ENCODE measurements at places on chromosomes 4 and X.

DNA sequence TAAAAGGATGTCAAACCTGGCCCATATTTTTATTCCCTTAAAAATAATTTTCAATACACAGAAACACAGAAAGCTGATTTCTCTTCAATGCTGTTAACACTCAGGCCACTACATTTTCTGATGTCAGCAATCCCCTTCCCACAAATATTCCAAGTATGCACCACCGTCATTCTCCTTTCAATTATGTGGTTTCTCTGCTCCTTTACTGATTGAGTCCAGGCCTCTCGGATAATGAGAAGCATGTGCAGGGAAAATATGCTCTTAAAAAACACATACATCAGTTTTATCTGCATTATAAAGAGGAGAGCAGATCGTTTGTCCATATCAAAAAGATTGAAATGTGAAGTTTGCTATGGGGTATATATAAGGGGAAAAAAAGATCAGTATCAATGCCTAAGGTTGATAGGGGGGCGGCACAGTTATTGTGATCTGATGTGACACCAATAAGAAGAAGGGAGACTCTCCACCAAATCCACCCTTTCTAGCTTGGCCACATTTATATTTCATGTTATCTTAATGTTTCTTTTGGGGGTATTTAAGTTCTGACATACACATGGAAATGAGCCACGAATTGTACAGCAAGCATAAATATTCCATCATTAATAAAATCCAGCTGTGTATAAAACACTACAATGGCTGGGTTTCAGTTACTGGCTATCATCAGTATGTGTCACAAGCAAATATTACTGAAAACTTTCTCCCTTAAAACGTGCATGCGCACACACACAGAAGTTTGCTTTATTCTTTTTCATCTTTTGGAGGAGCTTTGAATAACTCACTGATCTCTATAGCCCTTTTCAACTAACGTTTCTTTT lies 6.4 kb downstream of the AMOT start:
- no peak for DNase-seq

DNA sequence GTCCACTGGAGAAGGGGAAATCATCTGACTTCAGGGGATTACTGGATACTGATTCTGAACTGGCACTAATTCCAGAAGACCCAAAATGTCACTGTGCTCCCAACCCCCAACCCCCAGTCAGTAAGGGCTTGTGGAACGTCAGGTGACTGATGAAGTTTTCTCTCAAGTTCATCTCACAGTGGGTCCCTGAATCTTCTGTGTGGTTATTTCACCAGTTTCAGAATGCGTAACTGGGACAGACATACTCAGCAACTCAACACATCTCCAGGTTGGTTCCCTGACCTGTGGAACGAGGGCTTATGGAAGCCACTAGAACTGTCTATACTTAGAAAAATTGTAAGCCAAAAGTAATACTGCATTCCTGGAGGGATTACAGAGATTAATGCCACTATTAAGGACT lies 45.3 kb downstream of the DDX60L start:
- DNase-seq: no peak

- DNase-seq: no peak
Observed at GRCh38 chrX:122572461-122572860, 611.6 kb upstream of the GRIA3 start.

DNA sequence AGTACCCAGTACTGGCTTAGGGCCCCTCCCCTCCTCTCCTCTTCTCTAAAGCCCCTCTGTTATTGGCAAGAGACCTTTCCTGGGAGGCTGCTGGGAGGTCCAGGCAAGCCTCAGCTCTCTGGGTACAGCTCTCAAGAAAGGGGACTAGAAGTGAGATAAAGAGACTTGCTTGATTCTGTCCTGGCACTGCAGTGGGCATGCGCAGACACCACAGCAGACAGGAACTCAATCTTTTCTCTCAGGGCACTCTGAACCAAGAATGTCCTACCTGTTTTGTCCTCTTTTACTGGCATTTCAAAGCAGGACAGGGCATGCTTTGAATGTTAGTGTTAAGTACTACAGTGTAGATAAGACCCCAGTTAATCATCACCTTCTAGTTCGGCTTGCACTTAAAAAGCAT lies 74.9 kb downstream of the NYX start:
- DNase-seq: no peak

- no peak for DNase-seq
Observed at GRCh38 chr4:602559-602942, 22.8 kb upstream of the PDE6B start.

DNA sequence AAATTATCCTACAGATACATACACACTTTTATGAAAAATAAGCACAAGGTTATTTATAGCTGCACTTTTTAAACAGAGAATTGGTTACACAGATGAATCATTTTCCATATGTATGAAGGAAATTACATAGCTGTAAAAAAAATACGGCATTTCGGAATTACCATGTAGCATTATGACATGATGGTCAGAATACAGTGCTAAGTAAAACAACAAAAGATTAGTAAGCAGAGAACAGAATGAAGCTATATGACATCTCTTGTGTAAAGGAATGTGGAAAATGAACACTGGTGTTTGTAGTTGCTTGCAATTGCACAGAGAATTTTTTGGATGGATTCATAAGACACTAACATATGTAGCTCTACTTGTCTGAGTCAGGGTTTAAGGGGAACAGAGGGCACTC lies 1222.0 kb upstream of the PRKX start:
- DNase-seq: no peak

- DNase-seq: no peak
Observed at GRCh38 chrX:50814701-50815100, 707 bp upstream of the SHROOM4 start.

- DNase-seq: no peak
Observed at GRCh38 chr4:24884902-24885301, 27.9 kb downstream of the CCDC149 start.

DNA sequence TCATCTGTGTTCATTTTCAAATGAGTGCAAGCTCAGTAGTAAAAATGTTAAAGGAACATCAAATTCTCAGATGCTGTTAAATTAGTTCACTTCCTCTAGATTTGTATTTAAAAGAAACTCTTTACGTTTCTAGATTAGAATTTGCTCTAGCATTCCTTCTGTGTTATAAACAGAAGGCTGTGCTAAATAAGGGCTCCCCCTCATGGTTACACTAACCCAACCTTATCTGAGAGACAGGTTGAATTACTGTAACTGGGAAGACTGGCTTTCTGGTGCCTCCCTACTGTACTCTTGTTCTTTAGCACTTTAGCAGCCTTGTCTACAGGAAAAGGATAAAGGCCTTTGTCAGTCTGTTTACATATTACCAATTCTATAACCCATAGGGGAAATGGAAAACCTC lies 56.8 kb downstream of the RXFP1 start:
- DNase-seq: no peak

- no peak for DNase-seq
Observed at GRCh38 chr4:116531870-116532269, 553.5 kb downstream of the TRAM1L1 start.

GRCh38 chr4:172871381-172871780 lies 297.2 kb upstream of the GALNT7 start:
- DNase-seq: no peak

DNA sequence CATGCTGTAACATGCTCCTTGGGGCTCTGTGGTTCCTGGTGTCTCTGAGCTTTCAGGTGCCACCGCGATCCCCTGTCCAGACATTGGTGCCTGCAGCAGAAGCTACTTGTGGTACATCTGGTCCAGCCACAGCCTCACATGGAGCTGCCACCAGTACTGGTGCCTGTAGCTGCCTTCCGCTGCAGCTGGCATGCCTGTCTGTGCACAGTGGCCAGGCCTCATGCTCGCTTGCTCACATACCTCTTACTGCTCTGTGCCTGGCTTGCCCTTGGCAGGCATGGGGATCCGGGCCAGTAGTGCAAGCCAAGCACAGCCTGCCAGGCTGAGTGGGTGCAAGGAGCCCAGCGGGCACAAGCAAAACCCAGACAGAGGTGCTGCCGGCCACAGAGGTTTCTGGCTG lies 618.6 kb downstream of the DMD start:
- DNase-seq: no peak

DNA sequence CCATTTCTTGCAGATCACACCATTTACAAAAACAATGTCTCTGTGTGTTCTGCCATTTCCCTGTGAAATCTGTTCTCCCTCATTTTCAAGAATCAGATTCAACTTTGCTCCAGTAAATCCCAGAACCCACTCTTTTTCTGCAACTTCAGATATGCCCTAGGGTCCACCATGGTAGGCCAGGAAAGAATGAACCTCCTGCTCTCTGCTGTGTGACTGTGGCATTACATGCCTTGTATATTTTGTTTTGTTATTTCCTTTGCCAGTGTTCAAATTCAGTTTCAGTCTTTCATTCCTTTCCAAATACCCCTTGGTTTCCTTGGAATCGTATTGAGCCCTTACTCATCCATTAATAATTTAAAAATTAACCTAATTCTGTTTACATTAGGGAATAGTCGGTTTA lies 290.2 kb upstream of the VCX start:
- no peak for DNase-seq

DNA sequence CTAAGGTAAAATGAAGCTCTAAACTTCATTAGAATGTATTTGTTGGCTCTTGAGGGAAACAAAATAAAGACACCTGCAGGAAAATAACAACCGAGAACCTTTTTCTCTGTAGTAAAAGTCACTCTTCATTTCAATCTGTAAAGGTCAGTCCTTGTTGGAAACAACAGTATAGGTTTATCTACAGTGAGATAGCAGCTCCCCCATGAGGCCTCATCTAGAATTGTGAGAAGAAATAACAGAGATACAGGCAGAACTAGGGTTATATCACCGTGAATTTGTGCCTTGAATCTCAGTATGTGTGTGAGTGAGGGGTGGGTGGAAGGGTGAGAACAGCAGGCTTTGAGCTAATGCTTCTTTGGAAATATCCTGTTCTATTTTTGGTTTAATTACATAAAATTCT lies 107.8 kb upstream of the FMR1 start:
- peak; percentile 20 for DNase-seq

GRCh38 chr4:153204728-153205648 lies 745 bp downstream of the TRIM2 start:
- no peak for DNase-seq

DNA sequence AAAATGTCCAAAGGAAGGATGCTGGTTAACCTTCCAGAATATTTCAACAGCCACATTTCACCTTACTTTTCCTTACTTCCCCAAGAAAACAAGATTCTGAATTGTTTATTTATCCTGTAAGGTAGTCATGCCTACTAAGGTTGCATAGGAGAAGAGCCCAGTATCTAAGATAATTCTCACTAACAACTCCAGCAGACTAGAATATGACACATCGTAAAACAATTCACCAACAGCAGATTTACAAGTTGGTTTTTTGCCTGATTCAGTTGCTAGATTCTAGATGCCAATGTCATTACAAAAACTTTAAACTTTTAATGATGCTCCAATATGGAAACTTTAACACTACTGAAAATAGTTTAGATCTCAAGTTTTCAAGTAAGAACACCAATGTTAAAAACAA lies 176.4 kb downstream of the IL13RA2 start:
- no peak for DNase-seq

- no peak for DNase-seq
Observed at GRCh38 chr4:121650741-121651140, 46.0 kb downstream of the ANXA5 start.

GRCh38 chr4:155433636-155434360 lies 57.0 kb upstream of the MAP9 start:
- DNase-seq: no peak

DNA sequence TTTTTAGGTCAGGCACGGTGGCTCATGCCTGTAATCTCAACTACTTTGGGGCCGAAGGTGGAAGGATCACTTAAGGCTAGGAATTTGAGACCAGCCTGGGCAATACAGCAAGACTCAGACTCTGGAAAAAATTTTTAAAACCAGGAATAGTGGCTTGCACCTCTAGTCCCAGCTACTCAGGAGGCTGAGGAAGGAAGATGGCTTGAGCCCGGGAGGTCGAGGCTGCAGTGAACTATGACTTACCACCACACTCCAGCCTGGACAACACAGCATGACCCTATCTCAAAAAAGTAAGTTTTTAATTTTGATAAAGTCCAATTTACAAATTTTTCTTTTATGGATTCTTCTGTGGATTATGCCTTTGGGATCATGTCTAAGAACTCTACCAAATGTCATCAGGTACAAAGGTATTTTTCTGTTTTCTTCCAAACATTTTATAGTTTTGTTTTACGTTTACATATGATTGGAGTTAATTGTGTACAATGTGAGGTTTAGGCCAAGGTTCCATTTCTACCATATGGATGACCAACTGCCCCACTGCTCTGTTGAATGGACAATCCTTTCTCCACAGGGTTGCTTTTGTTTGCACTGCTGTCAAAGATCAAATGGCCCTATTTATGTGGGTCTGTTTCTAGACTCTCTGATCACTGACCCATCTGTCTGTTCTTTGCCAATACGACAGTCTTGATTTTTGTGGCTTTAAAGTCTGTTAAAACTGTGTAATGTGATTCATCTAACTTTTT lies 48.2 kb downstream of the CPLX1 start:
- DNase-seq: no peak

- peak; percentile 85 for DNase-seq
Observed at GRCh38 chrX:47361538-47362511, 8.6 kb upstream of the ZNF157 start.

GRCh38 chr4:142845293-142846107 lies 601 bp downstream of the INPP4B start:
- DNase-seq: peak; percentile 4
